ENCODE measurements at places on chromosomes 3 and 15. TPM values are rescaled to one million over a fixed set of nuclear protein-coding genes. Genes with fewer than 3 reads are reported as not detected.

The RAB8B gene
- total RNA-seq = 74.2 TPM

The PROS1 gene
- total RNA-seq = 1.2 TPM

The CACNA2D2 gene
- total RNA-seq = 1.7 TPM

The NLGN1 gene
- not detected for total RNA-seq

The ACAN gene
- total RNA-seq = not detected

The HHLA2 gene
- total RNA-seq = 3.4 TPM

The BFSP2 gene
- 0.44 TPM for total RNA-seq

The ARGFX gene
- total RNA-seq = not detected

The TMEM45A gene
- total RNA-seq = 0.22 TPM

The GASK1A gene
- not detected for total RNA-seq

The TTBK2 gene
- 16.0 TPM for total RNA-seq

The ALDH1A2 gene
- not detected for total RNA-seq

The TMC3 gene
- not detected for total RNA-seq

The TRIM42 gene
- total RNA-seq = not detected

The LRRC49 gene
- total RNA-seq = not detected

The OCA2 gene
- not detected for total RNA-seq

The CCNB2 gene
- 52.9 TPM for total RNA-seq

The TRPC1 gene
- total RNA-seq = 0.81 TPM

The NBEAL2 gene
- total RNA-seq = 303 TPM

The INAFM2 gene
- total RNA-seq = 12.0 TPM

The PLA2G4D gene
- total RNA-seq = not detected

The IMPG2 gene
- 0.54 TPM for total RNA-seq

The C3orf85 gene
- not detected for total RNA-seq

The CHRNA3 gene
- not detected for total RNA-seq

The CLDN16 gene
- not detected for total RNA-seq

The PIK3R4 gene
- 27.8 TPM for total RNA-seq

The TGM4 gene
- total RNA-seq = not detected
